H54 (cell line): ENCODE measurements at places on chromosomes 1 and 21.
A peak's percentile ranks its signal among the peaks of the same experiment; 100 is the strongest.

- DNase-seq, result no peak
Observed at GRCh38 chr1:187262731-187263130, 434.0 kb downstream of the PLA2G4A start.

GRCh38 chr1:30478283-30478682, 245.1 kb downstream of the MATN1 start:
- DNase-seq, result no peak

GRCh38 chr1:38131024-38131585, 84.5 kb upstream of the POU3F1 start:
- DNase-seq, result no peak

GRCh38 chr1:231177936-231178335, 16.1 kb downstream of the TRIM67 start:
- no peak for DNase-seq

DNA sequence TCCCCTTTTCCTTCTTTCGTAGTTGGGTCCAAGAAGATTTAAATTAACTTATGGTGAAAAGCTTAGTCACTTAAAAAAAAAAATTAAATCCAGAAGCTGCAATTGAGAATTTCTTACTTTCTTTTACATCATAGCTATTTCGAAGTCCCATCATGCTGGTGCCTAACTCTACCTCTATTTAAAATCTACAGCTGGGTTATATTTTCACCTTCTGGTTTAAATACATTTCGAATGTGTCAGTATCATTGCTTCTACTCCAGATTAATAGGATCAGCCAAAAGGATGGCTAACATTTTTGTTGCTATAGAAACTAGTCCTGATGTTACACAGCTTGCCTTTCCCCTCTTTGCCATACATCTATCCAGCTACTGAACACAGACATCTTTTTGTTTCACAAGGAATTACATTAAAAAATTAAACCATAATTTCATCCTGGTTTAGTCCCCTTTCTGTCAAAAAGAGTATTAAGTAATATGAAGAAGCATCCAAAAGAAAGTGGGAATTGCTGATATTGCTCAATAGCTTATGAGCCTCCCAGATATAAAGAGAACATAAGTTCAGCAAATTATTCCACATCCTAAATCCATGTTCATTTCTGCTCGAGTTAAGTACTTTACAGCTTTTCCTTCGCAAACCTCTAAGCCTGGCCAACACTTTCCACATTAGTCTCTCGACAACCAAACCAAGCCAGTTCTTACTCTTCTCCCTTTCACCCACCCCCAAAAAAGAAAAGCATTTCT, 396.7 kb upstream of the DAB1 start:
- no peak for DNase-seq

DNA sequence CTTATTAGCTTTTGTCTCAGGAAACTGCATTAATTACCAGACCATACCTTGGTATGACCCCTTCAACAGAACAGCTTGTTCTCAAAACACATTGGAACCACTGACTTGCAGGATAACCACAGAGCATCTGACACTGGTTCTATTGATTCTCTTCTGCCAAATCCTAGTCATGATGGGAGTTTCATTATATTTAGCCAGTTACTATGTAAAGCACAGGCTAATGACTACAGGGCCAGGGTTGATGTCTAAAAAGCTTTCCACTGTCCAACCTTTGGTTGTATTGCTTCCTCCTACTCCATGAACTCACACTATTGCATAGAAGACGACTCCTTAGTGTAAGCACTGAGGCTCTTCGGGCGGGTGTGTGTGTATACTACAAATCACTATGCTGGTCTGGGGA, 3.8 kb downstream of the STMN1 start:
- DNase-seq, result no peak

DNA sequence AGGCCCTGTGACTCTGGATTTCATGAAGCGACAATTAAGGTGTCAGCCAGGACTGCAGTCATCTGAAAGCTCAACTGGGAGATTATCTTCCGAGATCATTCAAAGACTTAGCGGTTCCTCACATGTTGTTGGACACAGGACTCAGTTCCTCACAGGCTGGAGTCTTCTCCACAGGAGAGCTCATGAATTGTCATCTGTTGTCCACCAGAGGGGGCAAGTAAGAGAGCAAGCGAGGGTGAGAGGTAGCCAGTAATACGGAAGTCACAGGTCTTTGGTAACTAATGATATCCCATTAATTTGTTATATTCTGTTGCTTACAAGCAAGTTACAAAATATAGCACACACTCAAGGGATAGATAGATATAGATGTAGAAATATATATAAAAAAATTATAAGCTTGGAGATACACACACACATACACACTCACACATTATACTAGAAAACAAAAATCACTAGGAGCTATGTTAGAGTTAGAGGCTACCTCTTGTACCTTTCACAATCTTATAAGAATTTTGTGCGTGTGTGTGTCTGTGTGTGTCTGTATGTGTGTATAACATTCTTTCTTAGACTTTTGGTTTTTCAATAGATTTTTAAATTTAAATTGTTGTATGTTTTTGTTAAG, 1695.3 kb downstream of the BRINP3 start:
- DNase-seq, result peak; percentile 15

DNA sequence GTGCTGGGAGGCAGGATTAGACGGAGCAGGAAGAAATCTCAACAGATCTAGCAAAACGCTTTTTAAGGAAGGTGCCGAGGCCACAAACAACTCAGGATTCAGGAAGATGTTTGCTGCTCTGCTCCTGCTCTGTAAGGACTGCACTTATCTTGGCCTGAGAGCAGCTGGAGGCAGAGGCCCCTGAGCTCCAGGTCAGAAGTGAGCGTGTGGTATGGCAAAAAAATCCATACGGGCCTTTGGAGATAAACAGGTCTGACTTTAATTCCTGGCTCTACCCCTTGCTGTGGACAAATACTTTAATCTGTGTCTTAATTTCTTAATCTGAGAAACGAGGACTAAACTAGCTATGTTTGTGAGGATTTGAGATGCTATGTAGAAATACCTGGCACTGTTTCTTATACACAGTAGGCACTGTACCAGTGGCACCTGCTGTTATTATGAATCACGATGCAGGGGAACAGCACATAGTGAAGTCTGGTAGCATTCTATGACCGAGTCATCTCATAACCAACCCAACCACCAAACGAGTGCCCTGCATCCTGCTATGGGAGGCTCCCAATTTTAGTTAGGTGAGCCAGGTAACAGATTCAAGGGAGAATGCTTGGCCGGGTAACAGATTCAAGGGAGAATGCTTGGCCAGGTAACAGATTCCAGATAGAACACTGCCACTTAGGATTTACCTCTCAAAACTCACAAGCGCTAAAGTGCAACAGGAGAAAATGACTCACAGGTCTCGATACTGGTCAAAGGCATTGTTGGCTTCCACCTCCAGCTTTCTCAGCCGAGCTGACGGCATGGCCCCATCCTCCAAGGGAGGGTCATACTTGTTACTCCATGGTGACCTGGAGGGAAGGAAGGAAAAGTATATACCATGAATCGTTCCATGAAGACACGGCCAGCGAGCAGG, 65.9 kb downstream of the SLC66A1 start:
- no peak for DNase-seq

DNA sequence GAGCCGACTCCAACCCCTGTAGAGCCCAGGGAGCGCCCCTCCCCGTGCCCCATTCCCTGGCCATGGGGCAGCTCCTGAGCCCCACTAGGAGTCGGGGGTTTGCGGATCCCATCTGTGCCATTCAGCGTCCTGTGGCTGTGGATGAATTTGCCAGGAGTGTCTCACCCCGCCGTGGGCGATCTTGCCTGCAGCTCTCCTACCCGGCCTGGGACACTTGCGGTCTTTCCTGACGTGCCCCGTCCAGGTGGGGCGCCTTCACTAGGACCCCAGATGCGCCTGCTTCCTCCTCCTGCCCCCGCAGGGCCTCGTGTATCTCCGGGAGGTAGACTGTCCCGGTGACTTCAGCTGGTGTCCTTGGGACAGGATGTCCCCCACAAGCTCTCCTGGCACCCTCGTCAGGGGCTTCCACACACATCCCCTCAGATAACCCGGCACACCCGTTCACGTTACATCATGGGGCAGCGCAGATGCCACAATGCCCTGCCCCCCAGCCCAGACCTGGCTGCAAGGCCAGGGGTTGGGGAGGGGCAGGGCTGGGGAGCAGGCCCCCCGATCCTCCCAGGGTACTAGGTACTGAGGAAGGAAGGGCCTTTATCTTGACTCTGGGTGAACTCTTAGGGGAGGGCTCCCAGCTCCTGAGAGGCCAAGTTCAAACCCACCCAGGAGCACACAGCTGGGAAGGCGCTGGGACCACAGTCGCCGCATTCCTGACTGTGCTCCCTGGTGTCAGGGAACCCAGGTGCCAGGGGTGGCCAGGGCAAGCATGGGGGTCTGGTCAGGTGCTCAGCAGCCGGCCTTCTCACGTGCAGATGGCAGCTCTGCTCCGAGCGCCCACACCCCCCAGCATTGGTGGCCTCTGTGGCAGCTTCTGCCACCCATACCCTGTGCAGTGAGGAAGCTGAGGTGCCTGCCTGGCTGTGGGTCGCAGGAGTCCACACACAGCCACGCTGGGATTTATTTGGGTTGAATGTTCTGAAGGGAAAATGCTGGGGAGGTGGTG, 53.4 kb upstream of the COL6A1 start:
- no peak for DNase-seq

DNA sequence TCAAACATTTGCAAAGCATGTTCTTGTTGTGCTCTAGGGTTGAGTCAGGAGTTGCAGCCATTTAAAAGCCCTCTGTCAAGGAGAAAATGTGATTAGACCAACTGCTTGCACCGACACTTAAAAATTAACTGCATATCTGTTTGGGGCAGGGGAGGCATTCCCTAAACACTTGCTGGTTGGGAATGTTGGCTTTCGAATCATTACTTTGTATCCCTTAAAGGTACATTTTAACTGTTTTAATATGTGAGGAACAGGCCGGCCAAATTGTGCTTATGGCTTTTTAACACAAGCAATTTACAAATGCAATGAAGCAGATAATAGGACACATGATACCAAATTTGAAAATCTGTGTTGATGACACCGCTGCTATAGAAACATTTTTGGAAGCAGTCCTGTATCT, 159.1 kb downstream of the LHX8 start:
- DNase-seq, result no peak

DNA sequence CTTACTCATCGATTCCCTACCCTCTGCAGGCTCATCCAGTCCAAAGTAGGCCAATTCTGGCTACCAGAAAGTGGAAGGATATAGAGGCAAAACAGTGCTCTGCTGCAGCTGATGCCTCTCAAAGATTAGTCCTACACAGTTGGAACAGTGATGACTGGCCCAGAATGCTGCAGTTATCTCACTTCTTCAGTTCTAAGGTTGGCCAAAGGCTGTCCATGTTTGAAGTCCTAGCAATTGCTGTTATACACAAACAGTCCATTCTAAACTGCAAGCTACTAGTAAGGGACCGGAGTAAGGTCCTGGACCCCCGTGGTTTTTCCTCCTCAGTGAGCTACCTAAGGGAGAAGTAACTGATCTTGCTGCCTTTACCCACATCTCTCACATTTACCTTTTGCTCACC, 129.1 kb upstream of the NRIP1 start:
- no peak for DNase-seq

- DNase-seq, result no peak
Observed at GRCh38 chr1:81605023-81605422, 195.7 kb upstream of the ADGRL2 start.

DNA sequence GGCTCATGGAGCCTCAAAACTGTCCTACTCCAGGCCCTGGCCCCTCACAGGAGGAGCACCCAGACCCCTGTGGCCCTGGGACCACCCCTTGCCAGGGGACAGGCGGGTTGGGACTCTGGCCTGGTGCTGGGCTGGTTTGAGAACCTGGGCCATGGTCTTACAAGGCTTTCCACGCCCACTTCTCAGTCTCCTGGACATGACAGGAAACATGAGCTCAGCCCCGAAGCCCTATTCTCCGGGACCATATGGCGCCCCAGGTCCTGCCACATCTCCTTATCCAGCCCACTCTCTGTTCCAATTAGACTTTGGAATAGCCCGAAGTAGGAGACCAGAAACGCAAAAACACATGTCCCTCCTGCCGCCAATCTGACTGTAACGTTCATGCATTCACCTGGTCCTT, 47.9 kb downstream of the KCNAB2 start:
- DNase-seq, result no peak

DNA sequence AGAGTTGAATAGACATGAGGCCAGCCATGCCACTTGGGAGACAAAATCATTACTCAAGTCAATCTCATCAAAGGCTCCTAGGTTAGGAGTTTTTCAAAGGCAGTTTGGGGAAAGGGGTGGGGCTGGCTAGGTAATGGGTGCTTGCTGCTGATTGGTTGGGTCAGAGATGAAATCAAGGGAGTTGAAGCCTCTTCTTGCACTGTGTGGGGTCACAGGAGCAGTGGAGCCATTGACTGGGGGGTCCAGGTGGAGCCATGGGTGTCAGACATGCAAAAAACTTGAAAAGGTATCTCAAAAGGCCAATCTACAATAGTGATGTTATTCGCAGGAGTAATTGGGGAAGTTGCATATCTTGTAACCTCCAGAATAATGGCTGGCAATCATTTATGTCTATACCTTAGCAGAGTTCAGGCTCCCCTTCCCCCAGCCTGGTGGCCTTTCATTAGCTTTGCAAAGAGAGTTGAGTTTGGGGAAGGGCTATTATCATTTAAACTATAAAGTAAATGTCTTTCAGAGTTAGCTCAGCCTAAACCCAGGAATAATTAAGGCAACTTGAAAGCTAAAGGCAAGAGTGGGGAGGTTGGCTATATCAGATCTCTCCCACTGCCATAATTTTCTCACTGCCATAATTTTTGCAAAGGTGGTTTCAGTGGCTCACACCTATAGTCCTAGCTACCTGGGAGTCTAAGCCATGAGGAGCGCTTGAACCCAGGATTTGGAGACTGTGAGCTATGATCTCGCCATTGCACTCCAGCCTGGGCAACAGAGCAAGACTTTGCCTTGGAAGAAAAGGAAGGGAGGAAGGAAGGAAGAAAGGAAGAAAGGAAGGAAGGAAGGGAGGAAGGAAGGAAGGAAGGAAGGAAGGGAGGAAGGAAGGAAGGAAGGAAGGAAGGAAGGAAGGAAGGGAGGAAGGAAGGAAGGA, 7.8 kb upstream of the PINK1 start:
- DNase-seq, result no peak

GRCh38 chr1:35850051-35850450, 33.0 kb upstream of the AGO1 start:
- no peak for DNase-seq

GRCh38 chr1:221717485-221717853, 24.4 kb downstream of the DUSP10 start:
- DNase-seq, result no peak

DNA sequence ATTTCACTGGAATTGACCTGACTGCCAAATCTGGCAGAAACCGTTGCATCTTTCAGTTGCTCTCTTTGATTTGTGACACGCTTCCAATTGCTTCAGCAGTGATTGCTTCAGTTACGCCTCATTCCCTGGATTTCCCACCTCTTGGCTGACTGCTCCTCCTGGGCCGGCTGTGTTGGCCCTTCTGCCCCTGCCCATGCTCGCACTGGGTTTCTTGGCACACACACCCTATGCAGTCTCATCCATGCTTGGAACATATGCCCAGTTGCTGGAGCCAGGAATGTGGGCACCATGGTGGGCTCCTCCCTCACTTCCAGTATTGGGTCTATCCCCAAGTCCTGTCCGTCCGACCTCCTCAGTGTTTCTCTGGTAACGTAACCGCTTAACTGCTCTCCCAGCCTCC, 2.2 kb upstream of the ZBTB21 start:
- no peak for DNase-seq

GRCh38 chr1:115475901-115476300, 137.9 kb upstream of the NGF start:
- no peak for DNase-seq
